Hematopoietic multipotent progenitor cell treated with erythropoietin and hydrocortisone succinate and interleukin-3 and kit ligand, for 4 days (in vitro differentiated cells): ENCODE measurements at places on chromosomes 6 and 20.

- DNase-seq, result no peak
These were observed 45.2 kb downstream of the UTRN start for GRCh38 chr6:144330017-144330987.

GRCh38 chr6:394641-395289, 3.2 kb downstream of the IRF4 start:
- no peak for DNase-seq

DNA sequence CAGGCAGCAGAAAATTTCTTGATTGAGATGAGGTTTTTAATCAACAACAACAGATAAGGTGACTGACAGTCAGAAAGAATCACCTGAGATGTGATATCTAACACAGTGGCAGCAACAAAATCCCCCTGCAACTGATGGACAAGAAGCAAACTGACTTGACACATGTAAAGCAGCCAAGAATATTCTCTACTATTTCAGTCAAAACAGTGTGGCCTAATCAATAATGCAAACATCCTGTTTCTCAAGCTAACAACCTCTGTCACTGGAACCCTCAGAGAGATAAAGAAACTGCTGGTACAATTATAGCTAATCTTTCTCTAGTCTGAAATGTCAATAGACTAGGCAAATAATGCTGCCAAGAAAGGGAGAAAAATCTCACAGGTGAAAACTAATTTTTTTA, 4.6 kb upstream of the CGA start:
- peak; percentile 19 for DNase-seq

- no peak for DNase-seq
These were observed 112.1 kb downstream of the FARS2 start for GRCh38 chr6:5373430-5373829.

GRCh38 chr20:49346682-49347081, 68.8 kb upstream of the ZNFX1 start:
- DNase-seq, result no peak

DNA sequence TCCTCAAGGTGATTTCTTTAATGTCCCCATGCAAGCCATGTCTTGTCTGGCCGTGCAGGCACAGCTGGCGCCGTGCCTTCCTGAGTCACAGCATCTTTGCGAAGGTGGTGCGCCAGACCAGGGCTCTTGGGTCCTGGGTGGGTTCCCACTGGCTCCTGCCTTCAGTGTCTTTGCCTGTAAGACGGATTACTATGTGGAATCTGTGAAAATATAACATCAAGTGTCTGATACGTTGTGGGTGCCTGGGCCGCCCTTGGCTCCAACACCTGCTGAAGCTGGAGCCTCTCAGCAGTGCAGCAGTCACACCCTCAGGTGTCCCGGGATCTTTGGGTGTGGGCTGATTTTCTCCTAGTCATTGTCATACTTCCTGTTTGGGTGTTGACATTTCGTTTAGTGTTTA, 3.2 kb downstream of the OSBPL2 start:
- DNase-seq, result no peak

DNA sequence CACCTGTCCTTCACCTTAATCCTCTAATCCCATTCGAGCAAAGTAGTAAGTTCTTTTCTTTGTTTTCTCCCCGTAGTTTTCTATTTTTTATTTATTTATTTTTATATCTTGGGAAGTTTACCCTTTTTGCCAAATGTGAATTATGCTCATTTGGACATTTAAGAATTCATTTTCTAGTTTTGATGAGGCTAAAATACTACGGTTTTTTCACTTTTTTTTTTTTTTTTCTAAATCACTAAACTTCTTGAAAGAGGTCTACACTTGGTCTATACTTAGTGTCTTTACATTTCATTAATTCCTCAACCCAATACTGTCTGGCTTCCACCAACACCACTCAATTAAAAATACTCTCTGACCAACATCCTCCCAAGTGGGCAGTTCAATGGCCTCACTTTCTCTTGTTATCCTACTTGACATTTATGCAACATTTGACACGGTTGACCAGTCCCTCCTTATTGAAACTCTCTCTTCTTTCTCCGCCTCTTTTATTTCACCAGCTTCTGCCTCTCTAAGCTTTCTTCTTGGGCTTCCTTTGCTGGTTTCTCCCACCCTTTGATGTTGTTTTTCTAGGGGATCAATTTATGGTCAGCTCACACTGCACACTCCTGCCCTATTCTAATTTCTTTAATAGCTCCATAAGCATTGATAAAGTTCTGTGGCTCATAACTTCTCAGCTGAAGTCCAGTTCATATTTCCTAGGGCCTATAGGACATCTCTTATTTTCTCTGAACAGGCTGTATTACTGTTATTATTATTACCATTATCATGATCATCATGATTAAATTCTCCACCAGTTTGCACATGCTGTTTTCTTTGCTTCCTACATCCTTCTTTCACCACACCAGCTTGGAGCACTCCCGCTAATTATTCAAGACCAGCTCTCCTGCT, 72.6 kb upstream of the CITED2 start:
- no peak for DNase-seq

GRCh38 chr6:90105506-90106170, 191.0 kb downstream of the BACH2 start:
- DNase-seq, result peak; percentile 63

- no peak for DNase-seq
These were observed 15.1 kb upstream of the SLC22A2 start for GRCh38 chr6:160273750-160274149.

DNA sequence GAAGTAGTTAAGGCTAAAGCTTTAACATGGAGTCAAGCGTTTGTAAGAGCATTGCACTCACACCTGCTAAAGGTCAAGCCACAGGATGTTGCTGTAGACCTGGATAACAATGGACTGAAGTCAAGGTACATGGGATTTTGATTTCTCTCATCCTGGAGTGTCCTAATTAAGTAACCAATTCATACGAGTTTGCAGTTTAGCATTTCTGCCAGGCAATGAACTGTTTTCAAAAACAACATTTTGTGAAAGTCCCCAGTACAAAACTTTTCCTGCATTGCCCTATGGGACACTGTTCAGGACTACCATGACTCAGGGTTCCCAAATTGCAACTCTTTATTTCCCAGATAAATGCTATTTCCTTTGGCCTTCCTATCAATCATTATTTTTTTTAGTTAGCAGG, 17.4 kb upstream of the SIRPB1 start:
- DNase-seq, result no peak

DNA sequence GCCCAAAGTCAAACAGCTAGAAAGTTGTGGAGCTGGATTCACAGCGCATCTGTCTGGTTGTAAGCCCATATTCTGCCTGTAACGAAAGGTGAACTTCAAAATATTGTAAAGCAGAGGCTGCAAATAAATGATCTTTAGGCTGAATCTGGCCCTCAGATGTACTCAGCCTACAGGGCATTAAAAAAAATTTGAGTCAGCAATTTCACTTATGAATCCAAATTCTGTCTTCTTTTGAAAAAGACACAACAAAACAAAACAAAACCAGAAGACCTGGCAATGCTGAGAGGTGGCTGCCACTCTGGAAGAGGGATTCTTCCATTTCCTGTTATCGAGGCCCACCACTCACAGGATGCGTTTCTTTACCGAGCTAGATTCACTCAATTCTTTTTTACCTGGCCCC, 7.1 kb downstream of the LAMA4 start:
- DNase-seq, result no peak

DNA sequence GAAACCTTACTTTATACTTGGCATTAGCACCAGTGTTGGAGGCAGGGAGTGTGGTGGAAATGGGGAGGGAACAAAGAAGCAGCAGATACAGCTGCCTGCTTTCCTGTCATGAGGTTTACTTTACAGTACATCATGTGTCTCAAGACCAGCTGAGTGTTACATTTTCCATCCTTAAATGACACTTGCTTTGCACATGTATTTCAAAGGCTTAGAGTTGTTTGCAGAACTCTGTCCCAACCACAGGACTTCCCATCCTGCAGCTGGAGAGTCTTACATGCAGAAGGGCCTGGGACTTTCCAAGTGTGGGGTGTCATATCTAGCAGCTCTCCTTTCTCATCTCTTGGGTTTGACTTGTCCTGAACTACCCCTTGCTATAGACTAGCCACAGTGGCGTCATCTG, 395.9 kb downstream of the DHX35 start:
- DNase-seq, result no peak

DNA sequence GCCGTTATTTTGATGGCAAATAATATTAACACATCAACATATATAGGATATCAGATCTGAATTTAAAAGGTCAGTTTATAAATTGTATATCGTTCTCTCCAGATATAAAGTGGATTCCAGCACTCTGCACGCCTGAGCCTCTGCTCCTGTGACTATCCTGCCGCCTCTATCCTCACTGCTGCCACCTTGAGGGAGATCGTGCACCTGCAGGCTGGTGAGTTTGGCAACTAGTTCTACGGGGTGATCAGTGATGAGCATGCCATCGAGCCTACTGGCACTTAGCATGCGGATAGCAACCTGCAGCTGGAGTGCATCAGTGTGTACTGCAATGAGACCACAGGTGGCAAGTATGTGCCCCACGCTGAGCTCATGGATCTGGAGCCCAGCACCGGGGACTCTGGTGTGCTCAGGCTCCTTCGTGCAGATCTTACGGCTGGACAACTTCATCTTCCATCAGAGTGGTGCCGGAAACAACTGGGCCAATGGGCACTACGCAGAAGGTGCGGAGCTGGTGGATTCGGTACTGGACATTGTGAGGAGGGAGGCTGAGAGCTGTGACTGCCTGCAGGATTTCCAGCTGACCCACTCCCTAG, 84.9 kb downstream of the FBXO5 start:
- peak; percentile 82 for DNase-seq

- DNase-seq, result peak; percentile 61
These were observed 5.2 kb downstream of the C20orf204 start for GRCh38 chr20:64041040-64041780.

- DNase-seq, result peak; percentile 44
These were observed 14.3 kb upstream of the SERINC3 start for GRCh38 chr20:44536175-44536574.

DNA sequence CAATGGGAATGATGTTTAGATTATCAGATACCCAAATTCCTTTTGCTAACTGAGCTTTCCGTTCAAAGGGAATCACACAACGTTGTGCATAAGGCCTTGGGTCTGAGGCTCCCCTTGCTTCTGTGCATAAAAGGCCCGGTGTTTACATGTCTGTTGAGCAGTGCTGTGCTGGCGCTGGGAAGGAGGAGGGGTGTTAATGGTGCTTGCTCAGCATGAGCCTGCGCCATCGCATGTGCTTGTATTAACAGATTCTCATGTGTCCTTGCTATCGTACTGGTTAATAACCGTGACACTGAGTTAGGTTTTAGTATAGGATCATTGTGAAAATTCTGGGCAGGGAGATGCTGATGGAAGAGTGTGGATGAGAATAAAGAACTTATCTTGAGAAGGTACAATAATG, 62.3 kb upstream of the TRAF3IP2 start:
- no peak for DNase-seq

- DNase-seq, result no peak
These were observed 30.3 kb downstream of the STX7 start for GRCh38 chr6:132482581-132482980.

DNA sequence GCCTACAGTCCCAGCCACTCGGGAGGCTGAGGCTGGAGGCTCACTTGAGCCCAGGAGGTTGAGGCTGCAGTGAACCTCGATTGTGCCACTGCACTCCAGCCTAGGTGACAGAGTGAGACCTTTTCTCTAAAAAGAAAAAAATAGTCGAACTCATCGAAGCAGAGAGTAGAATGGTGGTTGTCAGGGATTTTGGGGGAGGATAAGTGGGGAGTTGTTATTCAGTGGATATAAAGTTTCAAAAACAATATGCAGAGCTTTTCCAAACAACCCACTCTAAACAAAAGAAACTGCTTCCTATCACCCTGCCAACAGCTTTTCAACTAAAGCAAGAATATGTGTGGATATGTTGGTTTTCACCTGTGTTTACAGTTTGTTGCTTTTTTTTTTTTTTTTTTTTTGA, 11.6 kb upstream of the MAK start:
- no peak for DNase-seq

DNA sequence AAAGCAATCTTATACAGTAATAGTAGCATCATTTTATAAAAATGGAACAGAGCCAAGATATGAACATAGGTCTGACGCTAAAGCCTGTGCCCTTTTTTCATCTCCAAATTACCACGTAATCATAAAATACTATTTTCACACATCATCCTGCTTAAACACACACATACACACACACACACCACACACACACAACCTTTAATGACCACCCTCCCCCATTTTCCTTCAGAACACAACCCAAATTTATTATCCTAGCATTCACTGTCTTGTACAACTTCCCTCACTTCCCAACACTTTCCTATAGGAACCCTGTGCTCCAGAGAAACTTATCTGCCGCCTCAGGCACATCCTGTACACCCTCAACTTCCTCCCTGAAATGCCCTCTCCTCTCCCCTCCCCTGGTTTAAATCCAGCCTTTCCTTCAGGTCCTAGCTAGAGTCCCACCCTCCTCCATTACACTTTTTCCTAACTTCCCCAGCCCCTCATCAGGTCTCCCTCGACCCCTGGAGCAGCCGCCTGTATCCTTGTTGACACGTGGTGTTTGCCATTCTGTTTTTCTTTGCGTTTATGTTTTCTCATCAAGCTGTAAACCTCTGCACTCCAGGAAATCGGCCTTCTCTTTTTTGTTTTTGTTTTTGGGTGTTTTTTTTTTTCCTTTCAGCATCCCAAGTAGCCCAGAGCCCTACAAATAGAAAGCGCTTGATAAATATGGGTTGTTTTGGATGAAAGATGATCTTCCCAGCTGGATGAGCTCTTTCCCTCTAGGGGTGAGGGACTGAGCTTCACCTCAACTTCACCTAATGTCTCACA, 968 bp upstream of the MMP24 start:
- DNase-seq, result no peak

DNA sequence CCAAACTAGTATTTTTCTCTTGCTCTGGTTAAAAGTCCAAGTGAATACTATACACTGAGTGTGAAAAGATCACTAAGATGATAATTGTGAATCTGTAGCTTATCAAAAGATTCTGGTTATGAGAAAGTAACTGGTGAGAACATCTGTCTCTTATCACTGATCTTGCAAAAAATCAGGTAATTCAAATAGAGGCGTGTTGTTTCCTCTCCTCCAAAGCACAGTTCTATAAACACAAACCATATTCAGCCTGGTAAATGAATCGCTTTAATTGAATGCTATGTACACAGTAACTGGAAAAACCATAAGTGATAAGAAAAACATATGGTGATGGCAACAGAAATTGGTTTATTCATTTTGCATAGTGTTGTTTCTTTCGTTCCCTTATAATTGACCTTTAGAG, 161.0 kb downstream of the RALGAPA2 start:
- no peak for DNase-seq
